T-helper 1 cell (primary cell): ENCODE measurements at places on chromosomes 1 and 21.

GRCh38 chr1:57850176-57850940 is 426.5 kb upstream of the DAB1 start:
- DNase-seq: no peak

DNA sequence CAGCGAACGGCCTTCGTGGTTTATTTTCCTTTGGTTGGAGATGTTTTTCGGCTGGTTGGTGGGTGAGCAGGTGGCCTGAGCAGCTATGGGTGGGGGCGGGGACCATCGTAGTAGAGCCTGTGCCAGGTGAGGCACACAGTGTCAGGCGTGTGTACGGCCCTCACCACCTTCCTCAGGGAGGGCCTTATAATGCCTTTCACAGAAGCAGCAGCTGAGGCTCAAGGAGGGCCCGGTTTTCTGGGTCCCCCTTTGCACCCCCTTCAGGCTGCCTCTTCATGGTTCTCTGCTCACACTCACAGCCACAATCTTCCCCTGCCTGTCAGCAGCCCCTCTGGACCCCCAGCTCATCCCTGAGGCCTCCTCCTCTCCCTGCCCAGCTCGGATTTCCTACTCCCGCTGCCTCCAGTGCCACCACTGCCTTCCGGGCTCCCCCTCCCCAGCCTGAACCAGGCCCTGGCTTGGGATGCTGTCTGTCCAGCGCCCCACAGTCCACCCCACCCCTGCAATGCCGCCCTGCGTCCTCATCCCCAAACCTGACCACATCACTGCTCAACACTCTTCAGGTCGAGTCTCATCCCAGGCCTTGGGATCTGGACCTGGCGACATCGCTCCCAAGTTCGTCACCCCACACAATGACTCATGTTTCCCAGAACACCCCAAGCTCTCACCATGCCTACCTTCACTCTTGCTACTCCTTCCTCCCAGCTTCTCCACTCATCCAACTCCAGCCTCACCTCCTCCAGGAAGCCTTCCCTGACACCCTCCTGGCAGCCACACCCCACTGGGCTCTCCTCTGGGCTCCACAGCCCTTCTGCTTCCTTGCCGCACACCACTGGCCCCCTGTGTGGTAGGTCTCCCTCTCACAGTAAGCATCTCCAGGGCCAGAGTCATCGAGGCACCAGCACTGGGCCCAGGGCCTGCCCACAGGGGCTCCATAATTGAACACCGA is 53.9 kb downstream of the DMRTB1 start:
- DNase-seq: no peak

GRCh38 chr1:23600283-23600682 is 41.0 kb upstream of the ID3 start:
- no peak for DNase-seq

DNA sequence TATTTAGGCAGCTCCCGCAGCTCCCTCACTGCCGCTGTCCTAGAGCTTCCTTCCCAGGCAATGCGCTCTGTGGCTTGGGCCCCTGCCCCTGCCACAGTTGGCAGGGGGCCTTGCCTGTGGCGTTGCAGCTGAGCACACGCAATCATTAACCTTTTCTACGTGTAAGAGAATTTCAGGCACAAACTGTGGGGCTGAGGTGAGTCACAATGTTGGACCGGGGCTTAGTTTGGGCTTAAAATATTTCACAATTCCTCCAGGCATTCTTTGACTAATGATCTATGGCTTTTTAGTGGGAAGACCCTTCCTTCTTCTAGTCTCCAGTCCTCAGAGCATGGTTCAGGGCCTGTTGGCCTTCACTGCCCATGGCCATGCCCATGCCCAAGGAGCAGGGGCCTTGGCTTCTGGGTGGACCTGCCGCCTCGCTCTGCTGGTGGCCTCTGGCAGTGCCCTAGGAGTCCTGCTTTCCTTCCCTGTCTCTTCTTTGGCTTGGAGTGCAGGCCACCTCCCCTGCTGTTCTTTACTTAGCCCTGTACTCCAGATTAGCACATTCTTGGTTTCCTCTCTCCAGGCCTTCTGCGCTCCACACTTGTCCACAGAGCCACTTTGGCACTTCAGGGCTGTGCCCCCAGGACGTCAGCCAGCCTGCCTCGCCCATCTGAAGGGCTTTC is 39.2 kb downstream of the MAPKAPK2 start:
- DNase-seq: no peak

DNA sequence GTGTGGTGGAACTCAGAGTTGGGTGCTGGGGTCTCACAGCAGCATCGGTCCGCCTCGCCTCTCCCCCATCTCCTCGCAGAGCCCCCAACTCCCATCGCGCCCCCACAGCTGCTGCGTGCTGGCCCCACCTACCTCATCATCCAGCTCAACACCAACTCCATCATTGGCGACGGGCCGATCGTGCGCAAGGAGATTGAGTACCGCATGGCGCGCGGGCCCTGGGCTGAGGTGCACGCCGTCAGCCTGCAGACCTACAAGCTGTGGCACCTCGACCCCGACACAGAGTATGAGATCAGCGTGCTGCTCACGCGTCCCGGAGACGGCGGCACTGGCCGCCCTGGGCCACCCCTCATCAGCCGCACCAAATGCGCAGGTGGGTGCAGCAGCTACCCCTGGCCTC is 24.2 kb downstream of the PTPRU start:
- no peak for DNase-seq

DNA sequence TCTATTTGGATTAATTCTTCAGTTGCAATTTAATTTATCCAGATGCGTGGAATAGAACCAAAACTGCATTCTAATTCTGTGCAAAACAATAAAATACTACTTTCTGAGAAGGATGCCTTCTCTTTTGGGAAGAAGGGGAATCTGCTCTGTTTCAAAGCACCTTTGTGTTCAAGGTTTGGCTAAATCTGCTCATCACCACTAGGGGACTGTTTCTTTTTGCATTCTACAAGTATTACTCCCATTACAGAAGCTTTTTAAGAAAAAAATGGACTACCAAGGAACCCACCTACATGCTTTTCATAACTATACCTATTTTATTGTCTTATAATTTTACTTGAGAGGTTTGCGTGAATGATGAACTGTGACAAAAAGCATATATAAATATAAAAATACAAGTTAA is 18.2 kb downstream of the MRPS6 start:
- DNase-seq: no peak

DNA sequence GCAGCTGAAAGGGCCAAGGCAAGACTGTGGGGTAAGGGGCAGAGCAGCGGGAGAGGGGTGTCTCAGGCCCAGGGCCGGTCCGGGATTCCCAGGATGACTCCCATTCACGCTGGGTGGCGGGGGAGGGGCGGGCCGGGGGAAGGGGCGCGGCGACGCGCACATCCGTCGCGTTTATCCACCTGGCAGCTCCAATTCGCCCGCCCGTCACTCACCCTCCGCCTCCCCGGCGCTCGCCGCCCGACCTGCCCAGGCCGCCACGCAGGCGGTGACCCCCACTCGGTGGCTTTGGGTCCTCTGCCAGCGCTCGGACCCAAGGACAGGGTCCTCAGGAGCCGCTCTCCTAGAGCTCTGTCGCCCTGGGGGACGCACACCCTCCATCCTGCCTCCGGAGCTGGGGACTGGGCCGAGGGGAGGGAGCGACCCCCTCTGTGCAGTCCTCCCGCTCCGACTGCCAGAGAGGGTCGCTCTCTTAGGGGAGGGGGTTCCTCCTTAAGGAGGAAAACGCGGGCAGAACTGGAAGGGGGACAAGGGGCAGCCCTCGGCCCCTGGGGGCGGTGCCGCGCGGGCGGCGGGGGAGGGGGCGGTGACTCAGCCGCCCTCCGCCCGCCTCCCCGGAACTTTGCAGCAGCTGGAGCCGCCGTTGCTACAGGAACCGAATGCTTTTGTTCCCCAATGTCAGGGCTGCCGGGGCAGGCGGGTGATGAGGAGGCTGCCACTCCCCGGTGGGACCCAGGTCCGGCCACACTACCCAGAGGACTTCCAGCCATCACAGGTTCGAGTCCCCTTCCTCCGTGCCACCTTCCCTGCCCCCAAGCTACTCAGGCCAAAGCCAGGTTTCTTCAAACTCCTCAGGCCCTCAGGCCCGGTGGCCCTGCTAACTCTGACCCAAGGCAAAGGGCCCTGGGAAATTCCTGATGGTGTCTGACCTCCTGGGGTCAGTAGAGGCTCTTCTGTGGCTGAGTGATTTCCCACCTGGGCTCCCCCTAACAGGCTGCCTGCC is 3.4 kb downstream of the ADGRB2 start:
- DNase-seq: peak; percentile 65

DNA sequence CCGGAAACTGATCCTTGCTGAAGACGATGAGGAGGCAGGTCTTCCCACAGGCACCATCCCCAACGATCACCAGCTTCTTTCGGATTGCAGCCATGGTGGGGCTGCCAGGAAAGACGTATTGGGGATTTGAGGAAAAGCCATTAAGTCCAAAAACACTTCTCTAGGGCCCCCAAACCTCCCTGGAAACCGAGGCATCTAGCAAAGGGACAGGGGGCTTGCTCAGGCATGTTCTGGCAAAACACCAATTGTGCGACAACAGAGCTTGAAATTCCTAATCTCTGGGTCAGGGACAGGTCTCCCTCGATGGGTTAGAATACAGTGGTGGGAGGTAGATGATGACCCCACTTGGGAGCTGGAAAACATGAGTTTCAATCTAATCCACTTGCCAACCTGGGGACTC is 3.2 kb downstream of the RHOC start:
- DNase-seq: no peak

DNA sequence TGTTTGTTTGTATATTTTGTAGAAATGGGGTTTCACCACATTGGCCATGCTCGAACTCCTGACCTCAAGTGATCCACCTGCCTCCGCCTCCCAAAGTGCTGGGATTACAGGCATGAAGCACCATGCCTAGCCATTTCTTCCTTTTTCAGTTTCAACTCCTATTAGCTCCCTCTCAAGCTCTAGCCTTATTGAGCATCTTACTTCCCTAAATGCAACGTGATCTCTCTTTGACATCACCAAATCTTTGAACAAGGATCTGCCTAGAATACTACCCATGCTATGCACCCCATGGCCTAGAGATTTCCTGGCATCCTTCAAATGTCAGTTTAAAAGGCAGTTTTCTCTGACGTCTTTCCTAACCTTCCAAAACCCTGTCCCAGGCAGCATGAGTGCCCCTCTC is 91.1 kb upstream of the NR5A2 start:
- DNase-seq: no peak

- DNase-seq: no peak
These were observed 70.4 kb upstream of the SAMSN1 start for GRCh38 chr21:14616380-14617039.

DNA sequence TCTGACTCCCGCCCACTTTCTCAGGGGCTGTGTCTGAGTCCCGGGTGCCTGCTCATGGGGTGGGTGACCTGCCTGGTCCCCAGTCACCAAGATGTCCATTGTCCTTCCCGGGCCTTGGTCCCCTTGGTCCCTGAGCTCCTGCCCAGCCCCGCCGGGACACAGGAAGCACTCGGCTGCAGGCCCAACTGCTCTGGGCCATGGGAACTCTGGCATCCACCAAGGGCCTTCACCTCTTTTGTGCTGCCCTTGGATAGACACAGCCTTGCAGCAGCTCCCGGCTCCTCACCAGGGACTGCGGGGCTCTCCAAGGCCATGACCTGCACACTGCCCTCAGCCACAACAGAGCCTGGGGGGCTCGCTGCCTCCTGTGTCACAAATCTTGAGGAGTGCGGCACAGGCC is 22.1 kb upstream of the MX1 start:
- DNase-seq: no peak
